ENCODE measurements at places on chromosomes 5 and 9. TPM values are rescaled to one million over a fixed set of nuclear protein-coding genes. Genes with fewer than 3 reads are reported as not detected.

Gene ALDH1B1
- 21.1 TPM for total RNA-seq

Gene EPB41L4A
- total RNA-seq, result 0.35 TPM

Gene TAF11L8
- total RNA-seq, result not detected

Gene MYOT
- not detected for total RNA-seq

Gene GPX8
- 81.6 TPM for total RNA-seq

Gene BAAT
- total RNA-seq, result not detected

Gene CCL27
- 0.47 TPM for total RNA-seq

Gene ARSI
- 2.3 TPM for total RNA-seq

Gene MGAT4B
- 120 TPM for total RNA-seq

Gene SEC24A
- 12.3 TPM for total RNA-seq

Gene CARD6
- 11.7 TPM for total RNA-seq

Gene FOXD4L3
- total RNA-seq, result not detected

Gene TRIM41
- total RNA-seq, result 26.0 TPM

Gene BASP1
- total RNA-seq, result 53.4 TPM

Gene SLC25A2
- total RNA-seq, result 0.23 TPM

Gene CMYA5
- 1.6 TPM for total RNA-seq

Gene LCN10
- total RNA-seq, result not detected

Gene TRPM6
- total RNA-seq, result not detected

Gene CSF1R
- not detected for total RNA-seq

Gene SOX30
- total RNA-seq, result not detected

Gene LCN9
- total RNA-seq, result not detected

Gene SPATA9
- total RNA-seq, result 0.59 TPM

Gene OBP2B
- total RNA-seq, result not detected

Gene ADGRV1
- total RNA-seq, result 0.59 TPM

Gene LMAN2
- total RNA-seq, result 415 TPM

Gene HNRNPK
- 533 TPM for total RNA-seq

Gene PCDHGA6
- 2.3 TPM for total RNA-seq

Gene PHYHD1
- total RNA-seq, result 6.1 TPM

Gene TNC
- 34.2 TPM for total RNA-seq

Gene ZNF79
- total RNA-seq, result 12.2 TPM

Gene FBP1
- 0.08 TPM for total RNA-seq

Gene FBN2
- total RNA-seq, result 0.38 TPM

Gene NXNL2
- total RNA-seq, result 0.45 TPM

Gene PCDHA13
- total RNA-seq, result 0.59 TPM

Gene GFRA3
- under 0.01 TPM for total RNA-seq

Gene SLC4A9
- total RNA-seq, result not detected

Gene CDKN2B-AS1
- 2.7 TPM for total RNA-seq

Gene PIP5K1B
- total RNA-seq, result not detected

Gene FOXD4L5
- 0.08 TPM for total RNA-seq

Gene FRRS1L
- under 0.01 TPM for total RNA-seq

Gene GNA14
- total RNA-seq, result 2.6 TPM

Gene MED10
- total RNA-seq, result 6.4 TPM

Gene GGTA1
- total RNA-seq, result 0.12 TPM

Gene FOXD4
- total RNA-seq, result 0.23 TPM

Gene SPATA31A1
- not detected for total RNA-seq

Gene LURAP1L
- total RNA-seq, result 29.0 TPM

Gene CDH9
- not detected for total RNA-seq

Gene GRHPR
- total RNA-seq, result 128 TPM

Gene KLHL3
- total RNA-seq, result 3.4 TPM

Gene B4GALT1
- total RNA-seq, result 37.4 TPM

Gene GRAMD2B
- total RNA-seq, result 12.8 TPM

Gene FGF18
- total RNA-seq, result not detected

Gene TMOD1
- 0.30 TPM for total RNA-seq

Gene OTP
- total RNA-seq, result not detected

Gene OLFML2A
- total RNA-seq, result 0.98 TPM

Data from smooth muscle cell of the coronary artery (primary cell).